ENCODE measurements at places on chromosomes 13 and 19.

- no peak for DNase-seq
Measured at GRCh38 chr13:36766295-36766694, 52.7 kb upstream of the RFXAP start.

DNA sequence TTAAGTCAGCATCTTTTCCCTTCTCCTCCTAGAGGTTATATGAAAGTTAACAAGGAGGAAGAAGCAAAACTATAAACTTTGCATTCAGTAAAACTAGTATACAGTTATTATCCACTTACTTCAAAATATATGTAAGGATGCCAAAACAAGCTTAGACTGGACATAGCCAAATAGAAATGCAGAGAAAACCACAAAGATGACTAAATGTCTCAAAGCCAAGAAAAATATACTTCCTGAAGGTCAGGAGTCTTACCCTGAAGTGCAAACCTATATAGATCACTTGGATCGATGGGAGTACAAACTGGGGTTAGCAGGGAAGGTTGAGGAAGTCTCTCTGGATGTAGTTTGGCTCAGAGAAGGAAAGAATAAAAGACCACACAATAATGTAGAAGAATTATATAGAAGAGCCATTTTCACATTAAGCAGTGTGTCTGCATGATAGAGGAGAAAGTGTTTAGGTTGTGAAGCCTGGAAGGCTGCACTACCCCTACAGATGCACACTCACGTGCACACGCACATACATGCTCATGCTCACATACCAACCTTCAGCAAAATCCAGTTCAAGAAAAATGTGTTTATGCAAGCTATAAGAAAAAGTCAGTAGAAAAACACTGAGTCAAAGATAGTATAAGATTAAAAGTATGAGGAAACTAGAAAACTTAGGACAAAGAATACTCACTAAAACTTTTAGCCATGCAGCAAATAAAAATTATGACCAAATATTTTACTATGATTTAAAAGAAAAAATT lies 112.1 kb upstream of the RXFP2 start:
- no peak for DNase-seq

- DNase-seq = no peak
Measured at GRCh38 chr13:46926916-46927590, 30.2 kb upstream of the HTR2A start.

DNA sequence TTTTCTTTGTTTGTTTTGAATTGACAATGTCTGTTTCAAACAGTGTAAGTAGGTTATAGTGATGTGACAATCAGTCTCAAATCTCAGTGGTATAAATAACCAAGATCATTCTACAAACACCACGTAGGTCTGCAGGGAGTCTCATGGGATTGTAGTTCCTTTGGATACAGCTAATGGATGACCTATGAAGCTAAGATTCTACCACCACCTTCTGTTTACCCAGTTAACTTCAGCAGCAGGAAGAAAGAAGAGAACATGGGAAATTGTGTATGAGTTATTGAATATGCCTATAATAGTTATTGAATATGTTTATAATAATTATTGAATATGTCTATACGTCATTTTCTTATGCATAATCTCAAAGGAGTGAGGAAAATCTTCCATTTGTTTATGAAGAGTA lies 63.9 kb upstream of the SLITRK5 start:
- DNase-seq = no peak

- no peak for DNase-seq
Measured at GRCh38 chr13:77989281-77989680, 70.7 kb upstream of the EDNRB start.

GRCh38 chr13:45870232-45870631 lies 18.7 kb upstream of the SIAH3 start:
- DNase-seq = no peak

GRCh38 chr19:45200568-45200967 lies 22.0 kb downstream of the BLOC1S3 start:
- DNase-seq = no peak

DNA sequence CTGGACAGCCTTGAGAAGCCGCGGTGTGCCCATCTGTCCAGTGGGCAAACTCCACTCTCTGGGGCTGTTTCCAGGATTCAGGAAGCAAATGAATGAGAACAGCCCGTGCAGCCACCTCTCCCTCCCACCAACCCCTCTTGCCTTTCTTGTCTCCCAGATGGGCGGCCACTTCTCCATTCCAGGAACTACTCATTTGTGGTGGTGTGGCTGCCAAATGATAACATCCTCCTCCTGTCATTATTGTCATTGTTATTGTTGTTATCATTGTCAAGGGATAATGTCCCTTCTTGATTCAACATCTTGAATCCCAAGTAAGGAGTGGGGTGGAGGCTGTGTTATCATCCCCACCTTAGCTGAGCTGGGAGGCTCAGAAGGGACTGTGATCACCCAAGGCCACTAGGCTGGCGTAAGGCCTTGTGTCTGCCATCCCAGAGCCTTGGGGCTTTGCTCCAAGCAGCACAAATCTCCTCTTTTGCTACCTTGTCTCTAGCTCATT lies 1.6 kb downstream of the DNM2 start:
- no peak for DNase-seq

DNA sequence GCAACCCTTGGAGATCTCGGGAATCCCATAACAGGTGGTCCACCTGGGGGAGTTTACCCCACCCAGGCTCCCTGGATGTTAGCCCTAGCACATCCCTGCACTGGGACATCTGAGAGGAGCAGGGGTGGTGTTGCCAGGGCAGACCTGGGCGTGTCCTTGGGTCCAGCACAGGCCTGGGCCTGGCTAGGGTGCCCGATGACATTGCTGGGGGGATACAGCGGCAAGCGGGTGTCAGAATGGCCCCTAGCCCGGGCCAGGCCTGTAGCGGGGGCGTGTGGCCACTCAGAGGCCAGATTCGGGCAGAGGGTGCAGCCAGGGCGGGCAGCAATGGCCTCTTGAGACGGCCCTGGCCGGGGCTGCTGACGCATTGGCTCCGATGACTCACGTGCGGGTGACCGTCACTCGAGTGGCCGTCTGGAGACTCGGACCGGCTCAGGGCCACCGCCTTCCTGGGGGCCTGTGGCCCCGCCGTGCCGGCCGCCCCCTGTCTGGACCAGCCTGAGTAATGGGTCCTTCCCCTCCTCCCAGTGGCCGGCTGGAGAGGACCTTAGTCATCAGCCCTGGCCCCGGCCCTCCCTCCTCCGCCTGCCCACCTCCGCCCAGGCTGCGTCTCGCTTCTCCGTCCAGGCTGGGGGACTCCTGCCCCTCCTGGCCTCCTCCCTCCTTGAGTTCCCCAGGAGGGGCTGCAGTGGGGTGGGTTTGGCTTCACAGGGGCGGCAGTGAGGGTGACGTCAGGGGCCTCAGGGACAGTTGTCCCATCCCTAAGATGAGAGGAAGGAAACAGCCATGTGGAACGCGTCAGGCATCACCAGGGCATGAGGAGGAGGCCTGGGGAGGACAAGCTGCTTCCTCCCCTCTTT lies 23.2 kb upstream of the CRTC1 start:
- DNase-seq = no peak

GRCh38 chr19:49216071-49216470 lies 58.5 kb downstream of the TRPM4 start:
- no peak for DNase-seq

- no peak for DNase-seq
Measured at GRCh38 chr19:2239771-2240770, 3.4 kb downstream of the SF3A2 start.

- DNase-seq = no peak
Measured at GRCh38 chr13:97327506-97328221, 105.5 kb downstream of the MBNL2 start.

- DNase-seq = no peak
Measured at GRCh38 chr19:46460981-46461380, 10.4 kb downstream of the PNMA8A start.

DNA sequence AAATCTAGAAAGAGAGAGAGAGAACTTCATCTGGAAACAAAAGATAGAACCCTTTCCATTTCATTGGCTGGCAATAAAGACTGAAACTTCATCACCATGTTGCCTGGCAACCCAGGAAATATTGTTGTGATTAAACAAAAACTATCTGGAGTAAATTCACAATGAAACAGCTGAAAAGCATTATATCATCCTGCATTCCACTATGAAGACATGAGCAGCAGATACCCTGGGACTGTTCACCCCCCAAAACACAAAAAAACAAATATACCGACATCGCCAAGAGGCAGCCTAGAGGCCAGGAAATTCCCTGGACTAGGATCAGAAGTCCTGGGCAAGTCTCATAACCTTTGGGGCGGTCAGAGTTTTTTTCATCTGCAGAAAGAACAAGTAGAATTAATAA lies 158.3 kb downstream of the FOXO1 start:
- no peak for DNase-seq

DNA sequence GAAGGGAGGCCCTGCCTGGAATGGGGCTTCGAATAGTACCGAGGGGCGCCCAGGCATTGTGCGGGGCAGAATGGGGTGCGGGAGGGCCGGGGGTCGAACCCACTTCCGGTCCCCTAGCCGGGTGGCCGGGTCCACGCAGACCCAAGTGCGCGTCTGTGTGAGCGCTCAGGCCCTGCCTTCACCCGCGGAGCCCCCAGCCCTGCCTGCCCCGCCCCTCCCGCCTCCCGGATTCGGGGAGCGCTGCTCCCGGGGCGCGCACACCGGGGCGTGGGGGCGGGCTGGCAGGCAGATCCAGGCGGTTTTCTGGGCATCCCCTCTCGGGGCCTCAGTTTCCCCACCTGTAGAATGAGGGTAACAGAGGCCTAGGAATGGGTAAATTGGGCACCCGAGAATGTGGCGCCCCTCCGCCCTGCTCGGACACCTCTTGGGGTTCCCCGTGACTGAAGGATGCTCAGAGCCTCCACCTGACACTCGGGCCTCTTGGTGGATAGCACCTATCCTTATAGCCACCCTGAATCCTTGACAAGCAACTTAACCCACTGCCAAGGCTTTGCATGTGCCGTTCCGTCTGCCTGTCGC lies 682 bp downstream of the PIK3R2 start:
- DNase-seq = no peak

- DNase-seq = no peak
Measured at GRCh38 chr19:7968796-7969554, 25.5 kb upstream of the TIMM44 start.

DNA sequence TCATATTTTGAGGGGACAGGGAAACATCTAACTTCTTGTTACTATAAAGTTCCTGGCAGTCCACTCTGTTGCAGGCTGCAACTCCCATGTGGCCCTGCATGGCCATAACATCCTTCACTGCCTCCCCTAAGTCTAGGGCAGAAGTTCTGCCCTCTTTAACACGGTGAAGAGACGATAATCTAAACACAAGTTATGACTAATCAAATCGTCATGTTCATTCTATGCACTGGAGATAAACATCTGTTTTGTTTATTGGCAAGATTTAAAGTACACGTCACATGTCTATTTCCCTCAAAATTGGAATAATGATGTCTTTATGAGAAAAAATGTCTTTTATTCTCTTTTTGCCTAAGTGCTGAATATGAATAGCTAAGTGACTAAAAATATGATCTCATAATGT lies 1629.4 kb downstream of the PCDH9 start:
- no peak for DNase-seq

GRCh38 chr19:2703077-2703437 lies 563 bp upstream of the GNG7 start:
- no peak for DNase-seq

DNA sequence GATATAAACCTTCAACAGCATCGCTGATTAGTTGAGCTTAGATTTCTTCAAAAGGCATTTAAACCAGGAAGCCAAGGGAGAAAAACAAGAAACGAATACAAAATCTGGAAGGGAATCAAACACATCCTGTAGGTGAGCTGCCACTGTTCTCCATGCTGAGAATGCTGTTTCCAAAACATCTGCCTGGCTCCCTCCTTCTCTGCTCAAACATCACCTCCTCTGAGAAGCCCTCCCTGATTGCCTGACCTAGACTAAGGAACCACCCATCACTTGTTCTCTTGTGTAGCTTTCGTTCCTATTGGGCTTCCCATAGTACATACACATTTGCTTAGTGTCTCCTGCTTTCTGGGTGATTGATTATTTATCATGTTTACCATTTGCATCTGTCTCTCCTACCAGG lies 152.7 kb downstream of the CACNA1A start:
- no peak for DNase-seq

DNA sequence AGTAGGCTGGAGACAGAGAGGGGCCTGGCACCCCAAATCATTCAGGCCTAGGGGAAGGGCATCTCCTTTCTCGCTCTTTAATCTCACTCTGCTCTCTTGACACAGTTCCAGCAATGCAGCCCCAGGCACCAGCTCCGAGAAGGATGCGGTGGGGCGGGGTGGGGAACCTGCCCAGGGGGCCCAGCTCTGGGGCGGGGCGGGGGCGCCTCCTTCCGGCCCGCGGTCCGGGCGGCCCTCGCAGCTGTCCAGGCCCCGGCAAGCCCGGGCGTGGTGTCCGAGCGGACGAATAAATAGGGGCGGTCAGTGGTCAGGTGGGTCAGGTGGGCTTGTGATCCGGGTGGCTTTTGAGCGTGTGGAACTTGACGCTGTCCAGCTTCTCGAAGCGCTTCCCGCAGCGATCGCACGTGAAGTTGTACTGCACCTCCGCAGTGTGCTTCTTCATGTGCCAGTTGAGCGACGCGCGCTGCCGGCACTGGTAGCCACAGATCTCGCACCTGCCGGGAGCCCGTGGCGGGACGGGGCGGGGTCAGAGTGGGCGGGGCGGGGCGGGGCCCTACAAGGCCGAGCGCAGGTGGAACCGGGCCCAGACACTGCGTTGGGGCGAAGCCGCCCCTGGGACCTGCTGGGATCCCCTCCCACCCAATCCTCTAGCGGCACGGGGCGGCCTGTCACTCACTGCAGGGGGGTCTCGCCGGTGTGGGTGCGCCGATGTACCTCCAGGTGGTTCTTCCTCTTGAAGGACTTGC lies 2.7 kb upstream of the ELAVL3 start:
- DNase-seq = no peak

DNA sequence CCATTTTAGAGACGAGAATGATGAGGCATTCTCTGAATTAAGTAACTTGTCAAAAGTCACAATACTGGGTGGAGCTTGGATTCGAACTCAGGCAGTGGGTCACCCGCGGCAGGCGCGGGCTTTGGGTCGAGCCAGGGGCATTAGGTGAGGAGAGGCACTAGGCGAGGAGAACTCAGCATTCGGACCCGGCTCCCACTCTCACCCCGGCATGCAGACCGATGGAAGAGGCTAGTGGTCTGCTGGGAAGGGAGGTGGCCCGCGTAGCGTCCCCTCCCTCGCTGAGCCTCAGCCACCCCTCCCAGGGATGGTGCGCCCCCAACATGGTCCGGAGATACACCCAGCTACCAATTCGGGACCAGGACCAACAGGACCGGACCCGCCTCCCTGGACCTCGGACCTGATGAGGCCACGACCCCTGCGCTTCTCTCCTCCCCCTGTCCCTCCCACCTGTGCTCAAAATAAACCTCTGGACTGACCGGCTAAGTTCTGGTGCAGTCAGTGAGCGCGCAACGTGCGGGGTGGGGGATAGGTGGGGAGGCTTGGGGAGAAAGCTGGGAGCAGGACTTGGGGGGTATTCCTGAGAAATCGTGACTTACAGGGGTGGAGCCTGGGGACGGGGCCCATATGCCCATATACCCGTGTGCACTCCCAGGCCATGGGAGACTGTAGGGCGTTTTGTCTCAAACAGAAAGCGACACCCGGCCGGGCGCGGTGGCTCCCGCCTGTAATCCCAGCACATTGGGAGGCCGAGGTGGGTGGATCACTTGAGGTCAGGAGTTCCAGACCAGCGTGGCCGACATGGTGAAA lies 1.3 kb upstream of the SNAPC2 start:
- no peak for DNase-seq
